ENCODE measurements at places on chromosomes 6 and 20.

- DNase-seq = no peak
Measured at GRCh38 chr6:164982389-164982788, 327.0 kb downstream of the C6orf118 start.

GRCh38 chr6:151999194-151999593 lies 191.7 kb downstream of the ESR1 start:
- DNase-seq = no peak

DNA sequence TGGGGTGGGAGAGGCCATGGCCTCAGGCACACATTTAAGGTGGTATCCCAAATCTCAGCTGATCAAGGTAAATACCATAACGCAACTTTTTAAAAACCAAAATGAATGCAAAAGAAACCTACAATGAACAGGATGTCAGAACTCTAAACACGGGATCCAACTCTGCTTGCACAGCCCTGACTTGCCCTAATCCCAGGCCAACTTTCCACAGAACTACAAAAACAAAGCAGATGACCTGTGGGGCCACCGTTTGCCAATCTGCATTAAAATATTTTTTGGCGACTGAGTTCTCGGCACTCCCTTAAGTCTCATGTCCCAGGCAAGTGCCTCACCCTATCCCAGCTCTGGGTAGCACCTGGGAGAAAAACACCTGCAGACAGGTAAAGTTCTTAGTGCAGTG lies 110.5 kb downstream of the ZFP64 start:
- no peak for DNase-seq

GRCh38 chr6:108132863-108133262 lies 33.0 kb upstream of the NR2E1 start:
- DNase-seq = no peak

DNA sequence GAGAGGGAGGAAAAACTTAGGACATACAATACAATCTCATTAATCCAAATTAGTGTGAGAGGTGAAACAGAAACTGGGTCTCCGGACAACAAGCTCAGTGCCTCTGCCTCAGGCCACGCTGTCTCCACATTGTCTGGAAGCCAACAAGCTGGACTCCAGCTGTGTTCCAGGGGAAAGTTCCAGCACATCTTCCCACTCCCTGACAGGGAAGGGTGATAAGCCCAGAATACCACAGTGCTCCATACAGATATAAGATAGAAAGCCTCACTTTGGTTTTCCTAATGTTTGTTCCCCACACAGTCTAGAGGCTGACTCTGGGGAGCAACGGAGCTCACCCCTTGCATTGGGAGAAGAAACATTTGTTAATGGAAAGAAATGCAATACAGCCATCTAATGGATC lies 117.1 kb upstream of the SPTLC3 start:
- DNase-seq = no peak

DNA sequence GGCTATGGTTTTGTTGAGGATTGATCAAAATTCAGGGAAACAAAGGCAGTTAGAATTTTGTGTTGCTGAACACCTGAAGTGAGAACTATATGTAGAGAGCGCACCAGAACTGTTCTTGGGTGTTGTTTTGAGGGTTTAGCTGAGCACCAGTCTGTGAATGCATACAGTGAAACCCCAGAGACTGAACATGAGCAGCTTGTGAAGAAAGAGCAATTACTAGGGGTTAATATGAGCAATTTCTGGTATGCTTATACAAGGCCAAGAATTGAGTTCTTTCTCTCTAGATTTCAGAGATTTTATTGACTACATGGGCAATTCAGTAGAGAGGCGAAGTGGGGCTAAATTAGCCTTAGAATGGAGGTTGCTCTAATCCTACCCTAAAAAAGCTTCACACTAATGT lies 93.9 kb downstream of the CD2AP start:
- no peak for DNase-seq

All from keratinocyte (primary cell).